ENCODE measurements at places on chromosomes 1 and 21.

- no peak for DNase-seq
Measured at GRCh38 chr21:42221581-42222345, 2.8 kb downstream of the ABCG1 start.

DNA sequence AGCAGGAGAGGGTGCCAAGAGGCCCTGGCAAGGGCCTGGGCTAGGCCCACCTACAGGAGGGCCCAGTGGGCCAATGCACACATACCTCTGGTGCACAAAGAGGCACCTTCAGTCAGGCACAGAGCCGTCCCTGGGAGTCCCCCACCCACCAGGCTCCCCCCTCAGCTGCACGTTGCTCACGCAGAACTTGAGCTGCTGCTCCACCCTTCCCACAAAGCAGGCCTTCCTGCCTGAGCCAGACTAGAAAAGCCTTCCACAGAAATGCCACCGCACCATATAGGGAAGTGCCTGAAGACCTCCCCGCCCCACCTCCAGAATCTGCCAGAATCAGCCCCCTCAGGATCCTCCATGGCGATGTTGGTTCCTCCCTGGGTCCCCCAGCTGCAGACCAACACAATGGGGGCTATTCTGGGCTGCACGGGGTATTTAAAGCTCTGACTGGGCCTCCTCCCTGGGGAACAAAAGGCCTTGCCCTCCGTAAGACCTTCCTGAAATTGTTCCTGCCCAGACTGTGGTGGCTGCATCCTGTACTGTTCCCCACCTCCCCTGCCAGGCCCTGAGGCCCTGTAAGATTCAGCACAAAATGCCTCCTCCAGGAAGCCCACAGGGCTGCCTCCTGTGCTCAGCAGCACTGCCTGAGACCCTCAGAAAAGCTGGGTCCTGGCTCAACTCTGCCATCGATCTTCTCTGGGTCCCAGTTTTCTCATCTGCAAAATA lies 27.2 kb downstream of the HSPG2 start:
- DNase-seq, result no peak

GRCh38 chr1:232212253-232212652 lies 417.7 kb downstream of the SIPA1L2 start:
- no peak for DNase-seq

DNA sequence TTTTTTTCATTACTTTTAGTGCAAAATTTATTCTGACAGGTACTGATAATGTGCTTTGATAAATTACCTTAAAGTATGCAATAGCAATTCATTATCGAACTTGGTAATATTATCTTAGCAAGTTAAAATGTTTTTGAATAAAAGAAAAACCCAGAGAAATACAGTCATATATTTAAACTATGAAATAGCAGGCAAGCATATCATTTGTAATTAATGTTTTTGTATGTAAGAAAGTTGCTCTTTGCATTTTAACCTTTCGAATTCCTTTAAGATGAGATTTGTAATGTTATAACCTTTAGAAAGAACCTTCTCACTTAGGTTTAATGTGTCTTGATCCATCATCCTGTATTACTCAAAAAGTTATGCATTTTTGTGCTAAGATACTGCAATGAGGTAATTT lies 585.6 kb downstream of the PTBP2 start:
- no peak for DNase-seq

- no peak for DNase-seq
Measured at GRCh38 chr1:55334160-55334559, 119.0 kb upstream of the USP24 start.

DNA sequence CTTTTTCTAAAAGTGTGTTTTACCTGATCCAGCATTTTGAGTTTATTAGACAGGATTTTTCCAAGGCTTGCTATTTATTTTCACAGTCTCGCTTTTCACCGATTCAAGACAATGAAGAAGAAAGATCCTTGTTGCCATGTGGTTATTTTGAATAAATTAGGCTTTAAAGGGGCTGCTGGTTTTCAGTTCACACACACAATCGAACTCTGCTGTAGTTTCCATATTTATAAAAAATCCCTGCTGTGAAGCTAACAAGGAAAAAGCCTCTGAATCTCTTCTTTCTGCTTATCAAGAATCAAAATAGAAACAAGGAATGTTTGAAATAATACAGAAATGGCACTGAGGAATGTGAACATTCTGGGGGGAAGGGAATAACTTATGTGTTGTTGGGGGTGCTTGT lies 102.5 kb upstream of the KAZN start:
- no peak for DNase-seq

DNA sequence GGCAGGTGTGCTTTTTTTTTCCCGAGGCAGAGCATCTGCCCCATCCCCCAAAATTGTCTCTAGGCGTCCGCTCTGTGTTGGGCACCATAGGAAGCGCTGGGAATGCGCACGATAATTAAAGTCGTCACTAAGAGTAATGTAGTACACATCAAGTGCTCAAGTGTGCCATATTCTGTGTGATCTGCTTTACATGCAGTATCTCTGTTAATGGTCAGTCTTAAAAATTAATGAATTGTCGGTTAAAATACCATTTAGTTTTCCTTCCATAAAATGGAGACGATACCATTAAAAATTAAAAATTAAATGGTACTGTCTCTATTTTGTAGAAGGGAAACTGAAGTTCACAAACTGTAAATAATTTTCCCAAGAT lies 544 bp upstream of the CCT8 start:
- no peak for DNase-seq

Measured in SHP77 treated with DMSO at 0.1 percent for 48 hours (cell line).